ENCODE measurements at places on chromosomes 5 and 9.
A peak's percentile ranks its signal among the peaks of the same experiment; 100 is the strongest.

GRCh38 chr5:114201332-114201731 is 160.5 kb upstream of the KCNN2 start:
- no peak for DNase-seq

- peak; percentile 72 for DNase-seq
These were observed 640 bp upstream of the DPM2 start for GRCh38 chr9:127938298-127938690.

DNA sequence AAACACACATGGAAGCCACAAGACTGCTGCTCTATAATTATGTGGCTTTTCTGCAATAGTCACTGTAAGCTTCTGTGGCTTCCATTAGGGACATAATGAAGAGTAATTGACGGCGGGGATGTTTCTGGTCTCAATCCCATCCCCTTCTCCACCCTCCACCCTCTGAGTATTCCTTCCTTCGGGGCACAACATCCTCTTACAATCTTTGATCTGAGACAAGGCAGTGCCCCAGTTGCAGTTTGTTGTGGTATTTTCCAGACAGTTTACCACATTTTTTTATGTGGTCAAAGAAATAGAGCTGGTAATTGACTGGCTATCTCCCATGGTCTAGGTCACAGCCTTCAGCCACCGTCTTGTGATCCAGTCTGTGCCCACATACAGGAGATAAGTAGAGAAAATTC is 277.7 kb downstream of the NR2F1-AS1 start:
- no peak for DNase-seq

DNA sequence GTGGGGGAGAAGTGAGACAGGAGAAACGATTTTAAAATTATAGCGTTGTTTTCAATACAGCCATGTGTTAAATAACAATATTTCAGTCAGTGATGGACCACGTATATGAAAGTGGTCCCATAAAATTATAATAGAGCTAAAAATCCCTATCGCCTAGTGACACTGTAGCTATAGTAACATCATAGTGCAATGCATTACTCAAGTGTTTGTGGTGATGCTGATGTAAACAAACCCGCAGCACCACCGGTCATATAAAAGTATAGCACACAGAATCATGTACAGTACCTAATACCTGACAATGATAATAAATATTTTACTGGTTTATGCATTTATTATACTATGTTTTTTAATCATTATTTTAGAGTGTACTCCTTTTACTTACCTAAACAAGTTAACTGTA is 407.4 kb upstream of the SEMA6A start:
- DNase-seq = no peak

DNA sequence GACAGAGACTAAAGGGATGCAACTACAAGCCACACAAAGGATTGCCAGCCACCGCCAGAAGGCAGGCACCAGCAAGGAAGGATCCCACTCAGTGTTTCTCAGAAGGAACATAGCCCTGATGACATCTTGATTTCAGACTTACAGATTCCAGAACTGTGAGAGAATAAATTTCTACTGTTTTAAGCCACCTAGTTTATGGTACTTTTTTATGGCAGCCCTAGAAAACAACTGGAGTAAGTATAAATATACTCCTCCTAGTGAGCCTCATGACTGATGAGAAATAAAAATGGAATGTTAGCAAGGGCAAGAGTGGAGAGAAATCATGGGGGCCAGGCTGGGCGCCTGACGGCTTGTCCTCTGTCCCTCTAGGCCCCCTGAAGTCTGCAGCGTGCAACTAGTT is 307.3 kb downstream of the PIK3R1 start:
- DNase-seq = no peak

- no peak for DNase-seq
These were observed 13.2 kb downstream of the MACIR start for GRCh38 chr5:103271570-103272289.

DNA sequence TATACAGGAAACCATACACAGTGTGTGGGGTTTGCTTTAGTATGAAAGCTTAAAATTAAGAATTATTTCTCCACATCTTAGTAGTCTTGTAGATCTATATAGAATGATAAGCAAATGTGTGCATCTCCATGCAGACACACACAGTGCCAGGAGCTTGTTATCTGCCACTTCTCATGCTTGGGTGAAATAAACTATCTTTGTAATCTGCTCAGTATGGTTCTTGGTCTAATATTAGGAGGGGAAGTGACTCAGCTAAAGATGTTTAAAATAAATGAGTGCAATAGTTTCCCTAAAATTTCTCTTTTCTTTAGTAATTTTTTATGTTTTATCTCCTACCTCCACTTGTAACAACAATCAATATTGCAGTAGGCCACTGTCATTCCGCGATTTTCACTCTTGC is 689.6 kb downstream of the TAF11L14 start:
- DNase-seq = no peak

DNA sequence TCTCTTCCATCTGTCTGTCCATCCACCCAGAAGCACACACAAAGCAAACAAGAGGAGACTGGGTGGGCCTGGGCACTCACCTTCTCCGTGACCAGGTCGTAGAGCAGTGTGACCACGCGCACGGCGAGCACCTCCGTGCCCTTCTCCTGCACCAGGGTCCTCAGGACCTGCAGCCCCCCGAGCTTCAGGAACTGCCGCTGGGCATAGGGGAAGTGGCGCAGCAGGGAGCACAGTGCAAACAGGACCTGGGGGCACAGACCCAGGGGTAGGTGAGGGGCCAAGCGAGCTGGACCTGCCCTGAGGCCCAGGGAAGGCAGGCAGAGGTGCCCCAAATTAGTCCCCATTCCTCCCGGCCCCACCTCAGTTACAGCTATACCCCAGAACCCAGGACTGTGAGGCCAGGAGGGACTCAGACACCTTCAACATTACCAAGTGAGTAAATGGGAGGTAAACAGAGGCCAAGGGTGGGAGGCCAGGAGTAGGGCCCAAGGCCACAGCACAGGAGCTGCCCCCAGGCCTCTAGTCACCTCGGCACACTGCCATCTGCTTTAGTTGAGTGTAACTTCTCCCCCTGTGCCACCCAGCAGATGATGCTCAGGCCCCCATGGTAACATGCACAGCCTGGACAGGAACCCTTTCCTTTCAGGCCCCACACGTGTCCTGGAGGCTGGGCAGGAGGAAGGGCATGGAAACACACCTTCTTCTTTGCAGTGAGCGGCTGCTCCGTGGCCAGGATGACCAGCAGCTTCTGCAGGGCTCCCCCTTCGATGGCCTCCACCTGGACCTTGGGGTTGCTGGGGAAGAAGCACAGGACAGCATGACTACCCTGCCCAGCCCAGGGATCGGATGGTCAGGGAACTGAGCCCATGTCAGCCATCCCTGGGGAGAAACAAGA is 76.2 kb upstream of the LRRTM2 start:
- DNase-seq = no peak

DNA sequence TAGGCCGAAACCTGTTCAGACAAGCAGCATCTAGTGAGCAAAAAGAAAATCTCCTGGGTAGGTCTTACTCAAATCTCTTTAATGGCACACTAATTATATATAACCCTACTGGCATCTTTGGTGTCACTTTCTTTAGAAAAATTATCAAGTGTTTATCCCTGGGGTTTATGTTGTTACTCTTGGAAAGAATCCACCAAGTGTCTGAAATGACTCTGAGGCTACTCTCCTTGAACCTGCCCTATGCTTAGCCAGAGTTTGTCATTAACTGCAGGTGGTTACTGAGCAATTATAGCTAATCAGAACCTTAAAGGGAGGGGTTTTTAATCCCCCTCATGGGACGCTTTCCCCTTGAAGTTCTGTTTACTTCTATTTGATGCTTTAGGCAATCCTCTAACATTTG is 381.9 kb downstream of the PLK2 start:
- DNase-seq = no peak

DNA sequence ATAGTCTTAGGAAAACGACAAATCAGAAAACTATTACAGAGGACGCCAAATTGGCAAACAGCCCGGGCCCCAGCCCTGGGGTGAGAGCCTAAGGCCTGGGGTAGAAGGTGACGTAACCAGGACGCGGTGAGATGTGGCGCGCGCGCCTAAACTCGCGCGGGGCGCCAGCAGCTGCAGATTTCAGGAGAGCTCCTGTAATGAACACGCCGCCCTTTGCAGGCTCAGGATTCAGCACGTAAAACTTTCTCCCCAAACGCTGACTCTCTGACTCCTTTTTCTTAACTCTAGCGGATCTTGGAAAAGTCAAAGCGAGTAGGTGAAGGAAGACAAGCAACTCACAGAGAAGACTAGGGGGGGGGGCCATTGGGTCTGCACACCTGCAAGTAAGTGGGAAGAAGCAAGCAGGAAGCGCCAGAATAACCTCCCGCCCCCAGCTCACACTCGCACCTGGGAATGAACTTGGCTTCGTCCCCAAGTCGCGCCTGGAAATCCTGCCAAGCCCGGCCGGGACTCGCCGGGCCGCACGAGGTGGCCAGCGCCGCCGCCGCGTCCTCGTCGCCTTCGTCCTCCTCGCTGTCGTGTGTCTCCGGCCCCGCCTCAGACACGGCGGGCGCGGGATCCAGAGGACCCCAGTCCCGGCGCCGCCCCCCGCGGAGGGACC is 822 bp downstream of the RASEF start:
- DNase-seq = peak; percentile 7

GRCh38 chr5:19322716-19323485 is 665.1 kb downstream of the CDH18 start:
- no peak for DNase-seq

GRCh38 chr5:174312270-174312617 is 266.7 kb downstream of the NSG2 start:
- no peak for DNase-seq

DNA sequence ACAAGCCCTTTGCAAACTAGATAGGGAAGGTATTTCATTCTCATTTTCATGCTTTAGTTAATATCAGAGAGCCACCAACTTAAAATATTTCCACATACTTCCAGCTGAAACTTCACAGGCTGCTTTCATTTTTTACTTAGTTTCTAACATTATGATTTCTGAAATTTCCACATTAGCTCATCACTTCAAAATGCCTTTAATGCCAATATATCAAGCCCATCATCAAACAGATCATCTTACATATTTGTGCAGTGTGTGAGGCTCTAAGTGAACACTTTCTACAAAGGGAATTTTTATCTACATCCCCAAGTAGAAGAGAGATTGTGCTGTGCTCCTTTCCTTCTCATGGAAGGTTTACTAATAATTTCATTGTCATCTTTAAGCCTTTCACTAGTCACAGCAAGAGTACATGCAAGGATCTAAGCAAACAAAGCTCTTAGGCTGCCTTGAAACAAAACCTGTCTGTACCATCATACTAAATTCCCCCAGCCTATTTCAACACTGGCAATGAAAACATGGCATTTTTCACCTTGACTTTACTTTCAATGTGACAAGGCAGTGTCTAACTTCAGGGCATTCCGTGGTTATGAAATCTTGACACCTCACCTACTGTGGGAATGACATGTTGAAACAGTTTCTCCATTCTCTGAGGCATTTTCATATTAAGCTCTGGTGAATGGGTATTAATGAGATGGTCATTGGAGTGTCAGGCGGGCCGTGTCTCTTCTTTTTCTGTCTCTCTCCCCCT is 45.4 kb downstream of the PPP2R2B start:
- DNase-seq = no peak

- no peak for DNase-seq
These were observed 219.8 kb downstream of the ARL15 start for GRCh38 chr5:54090495-54091120.

GRCh38 chr5:5756762-5757161 is 334.3 kb downstream of the ICE1 start:
- no peak for DNase-seq

- no peak for DNase-seq
These were observed 11.5 kb downstream of the ANXA1 start for GRCh38 chr9:73162987-73163768.

DNA sequence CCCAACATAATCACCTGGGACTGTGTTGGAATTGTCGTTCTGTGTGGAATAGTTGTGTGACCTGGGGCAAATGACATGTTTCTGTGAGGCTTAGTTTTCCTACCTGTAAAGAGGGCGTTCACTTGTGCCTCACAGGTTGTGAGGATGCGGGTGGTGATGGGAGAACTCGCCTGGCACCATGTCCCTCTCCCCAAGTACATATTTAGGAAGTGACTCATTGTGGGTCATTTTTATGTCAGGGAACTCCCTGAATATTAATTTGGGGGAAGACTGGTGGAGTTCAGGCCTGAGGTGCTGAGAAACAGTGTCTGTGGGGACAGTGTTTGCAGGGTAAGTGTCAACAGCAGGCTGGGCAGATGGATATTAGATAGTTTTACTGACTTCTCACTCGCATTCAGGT is 144.7 kb downstream of the KDM4C start:
- no peak for DNase-seq
